ENCODE measurements at places on chromosomes 11 and 22.

DNA sequence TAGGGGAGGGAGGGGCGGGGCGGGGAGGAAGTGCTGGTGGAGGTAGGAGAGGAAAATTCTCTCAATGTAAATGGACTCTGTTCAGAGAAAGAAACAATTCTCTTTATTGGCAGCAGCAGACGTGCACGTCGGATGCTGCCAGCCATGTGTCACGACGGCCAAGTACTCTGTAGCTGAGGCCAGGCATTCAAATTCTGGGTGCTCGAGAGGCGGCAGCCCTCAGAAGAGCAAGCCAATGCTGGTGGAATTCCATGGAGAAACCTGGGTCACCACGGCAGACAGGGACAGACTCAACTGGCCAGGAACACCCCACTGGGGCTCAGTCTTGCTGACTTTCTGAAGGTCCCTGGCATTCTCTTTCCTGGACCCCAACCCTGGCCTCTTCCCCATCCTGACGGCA, 90.8 kb downstream of the ABTB2 start:
- DNase-seq = peak; percentile 12

DNA sequence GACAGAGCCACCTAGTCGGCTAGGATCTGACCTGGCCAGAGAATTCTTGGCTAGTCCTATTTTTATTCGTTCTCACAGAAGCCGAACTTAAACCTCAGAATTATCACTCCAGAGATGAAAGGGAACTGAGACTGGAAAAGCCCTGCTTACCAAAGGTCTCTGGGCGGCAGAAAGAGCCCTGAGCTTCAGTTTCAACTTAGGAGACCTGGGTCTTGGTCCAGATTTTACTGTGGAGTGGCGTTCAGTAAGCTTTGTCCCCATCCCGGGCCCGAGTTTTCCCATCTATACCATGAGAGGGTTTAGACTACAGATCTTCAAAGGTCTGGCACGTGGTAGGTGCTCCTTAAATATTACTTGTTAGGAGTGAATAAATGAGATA, 516 bp downstream of the NEU3 start:
- DNase-seq = peak; percentile 26

DNA sequence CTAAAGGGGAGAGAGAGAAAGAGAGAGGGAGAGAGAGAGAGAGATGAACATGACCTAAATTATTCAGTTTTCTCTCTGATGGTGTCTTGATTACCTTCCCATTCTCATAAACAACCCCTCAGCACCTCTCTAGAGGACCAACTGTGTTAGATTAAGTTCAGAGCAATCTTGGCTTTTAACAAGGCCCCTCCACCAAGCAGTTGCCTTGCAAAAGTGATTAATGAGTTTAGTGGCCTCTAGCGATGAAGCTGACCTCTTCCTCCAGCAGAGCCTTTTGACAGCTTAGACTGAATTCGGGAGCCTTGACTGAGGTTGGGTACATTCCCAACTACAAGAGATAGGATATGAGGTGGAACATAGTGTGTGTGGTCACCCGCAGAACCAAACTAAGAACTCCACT, 66.1 kb downstream of the ARL14EP start:
- DNase-seq = no peak

- no peak for DNase-seq
These were observed 17.4 kb downstream of the SLC37A2 start for GRCh38 chr11:125080531-125080911.

GRCh38 chr11:1600626-1601025, 2.5 kb upstream of the KRTAP5-2 start:
- no peak for DNase-seq

- DNase-seq = no peak
These were observed 9.2 kb downstream of the PKP3 start for GRCh38 chr11:403021-403760.

DNA sequence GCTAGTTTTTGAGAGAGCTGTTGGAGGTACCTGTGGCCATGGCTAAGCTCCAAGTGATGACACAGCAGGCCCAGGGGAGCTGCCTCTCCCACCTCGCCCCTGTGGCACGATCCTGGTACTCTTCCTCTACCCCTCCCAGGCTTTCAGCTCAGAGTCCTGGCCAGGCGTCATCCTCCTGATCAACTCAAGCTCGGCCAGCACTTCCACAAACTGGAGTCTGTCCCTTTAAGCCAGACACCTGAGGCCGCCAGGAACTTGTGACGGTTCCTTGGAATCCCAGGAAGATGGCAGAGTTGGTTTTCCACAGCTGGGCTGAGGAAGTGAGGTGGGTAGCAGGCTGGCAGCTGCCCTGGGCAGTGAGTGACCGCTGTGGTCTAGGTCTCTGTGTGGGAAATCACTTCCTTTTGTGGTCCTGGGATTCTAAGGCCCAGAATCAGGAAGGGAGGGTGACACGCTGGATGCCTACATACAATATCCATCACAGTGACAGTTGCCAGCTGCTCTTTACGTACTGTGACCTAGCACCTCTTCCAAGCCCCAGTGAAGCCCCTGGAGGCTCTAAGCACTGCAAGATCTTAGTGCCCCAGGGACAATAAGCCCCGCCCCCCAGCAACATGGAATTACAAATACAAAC, 3.2 kb upstream of the CST6 start:
- DNase-seq = no peak

- no peak for DNase-seq
These were observed 4.9 kb downstream of the NDUFC2 start for GRCh38 chr11:78074756-78075155.

GRCh38 chr11:67665541-67666302, 8.7 kb downstream of the ALDH3B2 start:
- DNase-seq = no peak

GRCh38 chr11:45067966-45068365, 78.5 kb upstream of the PRDM11 start:
- DNase-seq = no peak

DNA sequence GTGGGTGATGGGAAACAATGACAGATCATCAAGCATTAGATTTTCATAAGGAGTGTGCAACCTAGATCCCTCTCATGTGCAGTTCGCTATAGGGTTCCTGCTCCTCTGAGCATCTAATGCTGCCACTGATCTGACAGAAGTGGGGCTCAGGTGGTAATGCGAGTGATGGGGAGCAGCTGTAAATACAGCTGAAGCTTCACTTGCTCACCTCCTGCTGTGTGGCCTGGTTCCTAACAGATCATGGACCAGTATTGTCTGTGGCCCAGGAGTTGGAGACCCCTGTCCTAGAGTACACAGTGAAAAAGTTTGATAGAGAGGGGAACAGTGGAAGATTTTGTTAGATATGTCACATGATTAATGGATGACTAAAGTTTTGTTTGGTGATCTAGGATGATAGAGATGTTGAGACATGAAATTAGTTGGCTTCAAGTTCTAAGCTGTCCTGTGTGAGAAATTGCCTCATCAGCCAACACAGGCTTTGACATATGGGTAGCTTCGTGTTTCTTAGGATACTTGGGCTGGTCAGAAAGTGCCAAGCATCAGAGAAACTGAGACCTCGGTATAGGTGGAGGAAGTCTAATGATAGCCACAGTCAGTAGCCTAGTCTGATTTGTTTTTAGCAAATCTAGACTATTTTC, 47.4 kb downstream of the ARHGEF12 start:
- DNase-seq = no peak

DNA sequence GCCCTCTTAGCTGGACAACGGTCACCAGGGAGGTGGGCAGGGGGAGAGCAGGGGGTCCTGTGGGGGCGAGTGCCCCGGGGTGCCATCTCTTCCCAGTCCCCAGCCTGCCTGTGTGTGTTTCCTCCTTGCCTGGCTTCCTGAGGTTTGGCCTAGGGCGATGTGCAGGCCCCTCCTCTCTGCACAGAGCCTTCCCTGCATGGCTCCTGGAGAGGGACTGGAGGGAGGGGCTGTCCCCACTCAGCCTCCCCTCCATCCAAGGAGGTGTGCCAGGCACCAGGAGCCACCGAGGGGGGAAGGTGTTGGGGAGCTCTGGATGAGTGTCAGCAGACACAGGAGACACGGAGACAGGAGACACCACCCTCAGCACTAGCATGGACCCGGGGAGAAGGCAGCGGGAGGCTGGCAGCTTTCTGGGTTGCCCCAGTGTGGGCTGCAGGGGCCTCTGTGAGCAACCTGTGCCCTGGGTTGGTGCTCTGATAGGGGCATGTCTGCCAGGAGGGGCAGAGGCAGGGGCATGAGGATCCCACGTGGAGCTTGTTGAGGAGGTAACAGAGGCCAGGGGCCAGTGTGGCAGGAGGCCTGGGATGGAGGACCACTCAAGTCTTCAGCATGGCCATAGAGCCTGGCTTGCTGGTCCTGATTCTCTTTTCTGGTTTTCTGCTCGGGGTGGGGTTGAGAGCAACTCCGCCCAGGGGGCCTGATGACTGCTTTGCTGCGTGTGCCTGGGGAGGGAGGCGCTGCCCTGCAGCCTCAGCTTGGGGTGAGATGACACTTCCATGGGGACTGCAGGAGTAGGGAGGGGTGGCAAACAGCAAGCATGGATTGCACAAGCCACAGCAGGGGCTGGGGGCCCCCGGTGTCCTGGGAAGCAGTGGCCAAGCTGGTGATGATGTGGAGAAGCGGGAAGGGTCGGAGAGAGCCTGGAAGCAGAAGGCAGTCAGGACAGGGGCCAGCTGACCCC, 78.8 kb downstream of the ST3GAL4 start:
- DNase-seq = no peak

DNA sequence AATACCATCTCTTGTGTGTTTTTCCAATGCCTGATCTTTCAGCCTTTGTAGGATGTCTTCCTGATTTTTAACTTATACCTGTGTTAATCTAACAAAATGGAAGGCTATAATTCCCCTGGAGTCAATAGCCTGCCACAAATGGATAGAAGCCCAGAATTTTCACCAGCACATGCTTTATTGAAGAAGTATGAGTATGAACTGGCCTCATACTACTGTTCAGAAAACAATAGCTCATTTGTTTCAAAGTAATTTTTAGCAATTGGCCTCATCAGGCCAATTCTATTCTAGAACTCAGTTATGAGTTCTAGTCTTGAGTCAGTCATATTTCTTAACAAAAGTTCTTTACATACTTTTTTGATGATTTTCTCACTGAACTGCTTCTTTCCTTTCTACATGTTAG, 40.6 kb upstream of the SLC37A2 start:
- DNase-seq = no peak

GRCh38 chr11:117313828-117314768, 2.0 kb downstream of the BACE1 start:
- no peak for DNase-seq

DNA sequence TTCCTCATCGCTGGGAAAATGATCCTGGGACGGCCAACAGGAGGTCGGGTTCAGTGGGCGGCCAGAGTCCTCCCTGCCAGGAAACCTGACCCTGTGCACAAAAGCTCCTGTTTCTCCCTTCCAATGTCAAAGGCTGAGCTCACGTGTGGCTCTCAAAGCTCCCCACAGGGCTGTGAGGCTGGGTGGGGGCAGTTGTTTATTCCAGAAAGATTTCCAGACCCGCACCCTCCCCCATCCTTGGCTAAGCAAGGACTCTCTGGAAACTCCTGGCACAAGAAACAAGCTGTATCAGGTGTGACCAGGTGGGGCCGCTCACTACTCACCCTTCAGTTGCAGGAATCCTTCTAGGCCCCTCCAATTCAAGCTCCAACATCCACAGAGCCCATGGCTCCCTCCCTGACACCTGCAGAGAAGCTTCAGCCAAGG, 131.9 kb downstream of the SHANK2 start:
- DNase-seq = no peak

GRCh38 chr11:130403271-130403804, 25.1 kb downstream of the ADAMTS8 start:
- no peak for DNase-seq

DNA sequence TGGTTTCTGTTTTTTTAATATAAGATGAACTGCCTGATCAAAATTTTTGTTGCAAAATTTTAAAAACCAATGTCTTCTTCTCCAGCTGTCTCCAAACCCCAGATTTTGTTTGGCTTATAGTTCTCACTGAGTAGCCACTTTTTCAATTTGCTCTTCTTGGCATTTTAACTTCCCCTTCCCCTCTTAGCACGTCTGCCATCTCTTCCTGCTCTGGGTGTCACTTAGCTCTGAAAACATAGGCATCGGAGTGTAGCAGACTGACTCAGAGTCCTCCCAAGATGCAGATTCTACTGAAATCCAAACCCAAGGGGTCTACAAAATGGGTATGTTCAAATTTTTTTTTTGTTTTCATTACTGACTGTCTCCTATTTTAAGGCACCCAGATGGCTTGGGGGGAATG, 270.3 kb upstream of the KIRREL3 start:
- DNase-seq = no peak

DNA sequence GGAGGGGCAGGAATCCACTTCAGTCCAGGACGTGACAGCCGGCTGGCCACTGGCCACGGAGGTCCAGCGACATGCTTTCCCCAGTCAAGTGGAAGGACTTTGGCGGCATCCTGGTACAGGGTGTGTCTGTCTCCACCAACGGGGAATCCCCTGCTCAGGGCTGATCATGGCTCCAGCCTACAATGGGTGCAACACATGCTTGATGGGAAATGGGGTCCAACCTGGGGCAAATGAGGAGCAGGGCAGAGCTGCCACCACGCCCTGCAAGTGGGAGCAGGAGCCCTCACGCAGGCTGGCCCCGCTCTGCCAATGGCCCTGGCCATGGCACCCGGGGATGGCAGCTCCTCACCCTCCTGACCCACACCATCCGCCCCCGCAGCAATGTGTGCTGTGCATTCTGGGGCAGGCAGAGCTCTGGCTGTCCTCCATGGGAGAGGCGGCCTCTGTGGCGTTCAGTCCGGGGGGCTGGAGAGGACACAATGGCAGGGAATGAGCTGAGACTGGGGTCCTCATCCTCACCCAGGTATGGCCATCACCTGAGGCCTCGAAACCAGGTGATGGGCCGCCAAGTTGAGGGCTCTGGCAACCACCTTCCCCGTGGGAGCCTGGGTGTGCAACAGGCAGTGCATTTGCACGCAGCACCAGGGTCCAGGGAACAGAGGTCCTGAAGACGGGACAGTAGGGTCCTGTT, 5.8 kb upstream of the SEPTIN5 start:
- no peak for DNase-seq

- DNase-seq = no peak
These were observed 16.0 kb downstream of the PPIL2 start for GRCh38 chr22:21681566-21682370.

GRCh38 chr22:36014546-36015074, 14.0 kb downstream of the RBFOX2 start:
- no peak for DNase-seq

DNA sequence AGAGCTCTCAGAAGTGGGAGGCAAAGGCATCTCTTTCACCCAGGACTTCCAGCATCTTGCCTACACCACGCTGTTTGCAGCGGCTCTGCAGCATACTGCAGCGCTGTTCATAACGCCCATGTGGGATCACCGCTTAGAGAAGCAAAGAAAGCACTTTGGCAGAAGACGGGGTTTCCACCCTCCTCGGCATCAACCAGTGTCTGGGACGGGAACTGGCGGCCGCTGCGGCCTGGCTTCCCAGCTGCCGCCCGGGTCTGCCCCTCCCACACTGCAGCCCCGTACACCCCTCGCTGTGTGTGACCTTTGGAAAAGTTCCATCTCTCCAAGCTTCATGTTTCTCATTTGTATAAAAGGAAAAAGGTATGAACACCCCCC, 545 bp upstream of the TIRAP start:
- DNase-seq = peak; percentile 64

- DNase-seq = no peak
These were observed 41.4 kb downstream of the DGCR2 start for GRCh38 chr22:19080853-19081252.

GRCh38 chr11:19437760-19438159, 197.0 kb upstream of the E2F8 start:
- DNase-seq = no peak

GRCh38 chr22:35835998-35836691, 118.5 kb downstream of the APOL5 start:
- DNase-seq = peak; percentile 19

- DNase-seq = no peak
These were observed 53.6 kb downstream of the BRD1 start for GRCh38 chr22:49774046-49774445.

- DNase-seq = no peak
These were observed 4.8 kb upstream of the CAT start for GRCh38 chr11:34433899-34434298.

All from KBM-7 (cell line).